ENCODE measurements at places on chromosomes 3 and 15.

- no peak for DNase-seq
Measured at GRCh38 chr15:101710806-101711205, 13.5 kb downstream of the TARS3 start.

DNA sequence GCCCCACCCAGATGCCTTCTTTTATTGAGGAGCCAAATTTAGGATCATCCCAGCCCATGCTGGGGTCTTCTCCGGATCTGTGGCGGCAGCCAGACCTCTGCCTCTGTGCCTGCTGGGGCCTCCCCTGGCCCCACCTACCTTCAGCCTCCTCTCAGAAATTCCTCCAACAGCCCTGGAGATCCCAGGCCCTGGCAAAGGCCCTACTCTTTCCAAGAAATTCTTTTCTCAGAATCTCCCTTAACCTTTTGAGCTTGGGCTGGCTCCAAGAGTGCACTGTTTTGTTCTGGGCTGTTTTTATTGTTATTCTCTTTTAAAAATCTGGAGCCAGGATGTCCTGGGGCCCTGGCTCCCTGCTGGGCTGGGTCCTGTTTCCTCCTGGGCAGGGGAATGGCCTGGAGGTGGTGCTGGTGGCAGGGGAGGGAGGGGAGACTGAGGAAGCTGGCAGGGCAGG is 57.8 kb downstream of the GRIP2 start:
- no peak for DNase-seq

DNA sequence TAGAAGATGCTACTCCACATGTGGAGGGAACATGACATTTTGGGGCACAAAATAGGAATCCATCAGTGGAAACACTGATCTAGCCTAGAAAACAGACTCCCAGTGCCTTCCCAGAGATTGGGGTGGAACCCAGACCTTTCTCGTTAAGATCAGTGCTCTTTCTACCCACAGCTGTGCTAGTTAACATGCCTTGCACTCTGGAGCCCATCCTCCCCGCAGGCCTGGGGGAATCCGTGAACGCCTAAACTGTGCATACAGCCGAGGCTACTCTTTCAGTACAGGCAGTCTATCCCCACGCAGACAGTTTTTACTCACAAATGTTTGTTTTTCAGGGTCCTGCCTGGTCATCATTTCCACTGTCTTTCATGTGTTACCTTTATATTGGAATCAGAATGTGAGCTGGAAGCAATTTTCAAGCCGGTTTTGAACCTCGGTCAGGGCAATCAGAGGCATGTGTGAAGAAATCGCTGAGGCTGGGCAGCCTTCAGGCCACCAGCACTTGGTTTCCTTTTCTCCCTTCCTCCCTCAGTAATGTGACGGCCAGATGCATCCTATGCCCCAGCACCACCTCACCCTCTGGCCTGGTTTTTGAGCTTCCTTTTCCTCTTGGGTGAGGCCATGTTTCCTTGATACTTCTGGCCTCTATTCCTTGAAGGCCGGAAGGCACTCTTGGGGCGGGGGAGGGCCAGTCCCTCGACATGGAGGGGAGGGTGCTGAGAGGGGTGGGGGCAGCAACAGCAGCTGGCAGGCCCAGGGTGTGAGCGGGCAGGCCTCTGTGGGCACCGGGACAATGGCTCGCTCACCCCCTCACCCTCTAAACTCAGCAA is 123.6 kb upstream of the GALNT15 start:
- no peak for DNase-seq

DNA sequence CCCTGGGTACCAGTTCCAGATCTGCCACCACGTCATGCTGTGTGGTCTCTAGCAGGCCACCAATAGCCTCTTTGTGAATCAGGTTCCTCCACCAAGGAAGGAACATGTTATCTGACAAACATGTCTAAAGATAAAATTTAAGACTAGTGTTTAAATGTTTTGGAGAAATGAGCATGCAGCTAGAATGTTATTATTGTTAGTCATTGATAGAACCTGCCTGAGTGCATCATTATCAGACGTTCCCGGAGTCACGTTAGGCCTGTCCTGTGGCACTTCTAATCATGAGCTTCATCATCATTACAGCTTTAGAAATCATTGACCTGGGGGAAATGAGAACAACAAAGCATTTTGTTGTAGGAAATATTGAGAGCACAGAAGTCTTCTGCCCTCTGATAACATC is 58.9 kb upstream of the FURIN start:
- no peak for DNase-seq

- DNase-seq, result no peak
Measured at GRCh38 chr3:127610105-127610504, 11.9 kb downstream of the MCM2 start.

DNA sequence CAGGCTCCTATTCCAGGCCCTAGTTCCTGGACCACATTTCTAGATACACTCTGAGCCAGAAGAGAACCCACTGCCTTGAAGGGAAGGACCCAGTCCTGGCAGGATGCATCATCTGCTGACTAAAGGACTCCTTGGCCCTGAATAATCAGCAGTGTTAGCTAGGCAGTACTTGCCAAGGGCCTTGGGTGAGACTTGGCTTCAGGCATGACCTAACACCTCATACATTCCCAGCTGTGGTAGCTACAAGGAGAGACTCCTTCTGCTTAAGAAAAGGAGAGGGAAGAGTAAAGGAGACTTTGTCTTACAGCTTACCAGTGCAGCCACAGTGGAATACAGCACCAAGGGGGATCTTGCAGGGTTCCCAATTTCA is 26.4 kb downstream of the PEAK1 start:
- DNase-seq, result no peak

- peak; percentile 22 for DNase-seq
Measured at GRCh38 chr3:181103605-181104004, 114.1 kb upstream of the DNAJC19 start.

DNA sequence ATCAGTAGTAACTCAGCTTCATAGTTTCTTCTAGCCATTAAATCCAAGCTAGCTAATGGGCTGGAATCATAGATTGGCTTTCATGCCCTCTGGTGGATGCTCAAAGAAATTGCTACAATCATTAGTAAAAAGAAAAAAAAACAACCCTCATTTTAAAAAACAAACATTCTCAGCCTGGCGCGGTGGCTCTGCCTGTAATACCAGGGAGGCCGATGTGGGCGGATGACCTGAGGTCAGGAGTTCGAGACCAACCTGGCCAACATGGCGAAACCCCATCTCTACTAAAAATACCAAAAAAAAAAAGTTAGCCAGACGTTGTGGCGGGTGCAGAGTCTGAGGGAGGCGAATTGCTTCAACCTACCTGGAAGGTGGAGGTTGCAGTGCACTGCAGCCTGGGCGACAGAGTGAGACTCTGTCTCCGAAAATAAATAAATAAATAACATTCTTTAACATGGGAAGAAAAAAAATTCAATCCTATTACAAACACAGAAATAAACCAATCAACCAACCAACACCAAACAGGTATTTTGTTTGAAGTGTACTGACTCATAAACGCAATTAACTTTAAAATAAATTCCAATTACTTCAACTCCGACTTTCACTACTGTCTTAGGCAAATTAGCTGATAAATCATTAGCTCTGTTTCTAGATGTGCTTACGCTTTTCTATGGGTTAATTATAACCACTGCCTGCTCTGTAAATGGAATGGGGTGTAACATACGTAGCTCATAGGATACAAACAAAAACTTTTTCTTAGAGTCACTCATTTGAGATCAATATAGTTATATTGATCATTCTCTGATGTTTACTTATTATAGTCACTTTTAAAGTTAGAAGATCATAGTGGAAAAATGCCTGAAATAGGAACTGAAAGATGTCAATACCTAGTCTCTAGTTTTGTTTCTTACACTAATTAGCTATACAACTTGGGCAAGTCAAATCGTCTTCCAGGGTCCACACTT is 24.9 kb downstream of the TMEM207 start:
- DNase-seq, result no peak

DNA sequence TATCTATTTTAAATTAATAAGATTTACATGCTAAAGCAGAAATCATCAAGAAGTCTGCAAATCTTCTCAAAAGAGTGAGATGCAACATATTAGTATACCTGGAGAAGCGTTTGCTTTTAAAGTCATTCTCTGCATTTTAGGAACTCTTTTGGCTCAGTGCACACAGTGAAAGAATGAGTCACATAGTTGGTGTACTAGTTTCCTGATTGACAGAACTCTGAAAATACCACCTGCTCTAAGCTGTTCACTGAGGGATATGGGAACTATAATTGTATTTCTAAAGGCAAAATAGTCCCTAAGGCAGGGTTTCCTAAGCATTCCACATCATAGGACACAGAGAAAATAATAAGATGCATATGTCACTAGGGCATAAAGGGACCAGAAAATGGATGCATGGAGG is 838.5 kb downstream of the DIPK2A start:
- DNase-seq, result no peak

DNA sequence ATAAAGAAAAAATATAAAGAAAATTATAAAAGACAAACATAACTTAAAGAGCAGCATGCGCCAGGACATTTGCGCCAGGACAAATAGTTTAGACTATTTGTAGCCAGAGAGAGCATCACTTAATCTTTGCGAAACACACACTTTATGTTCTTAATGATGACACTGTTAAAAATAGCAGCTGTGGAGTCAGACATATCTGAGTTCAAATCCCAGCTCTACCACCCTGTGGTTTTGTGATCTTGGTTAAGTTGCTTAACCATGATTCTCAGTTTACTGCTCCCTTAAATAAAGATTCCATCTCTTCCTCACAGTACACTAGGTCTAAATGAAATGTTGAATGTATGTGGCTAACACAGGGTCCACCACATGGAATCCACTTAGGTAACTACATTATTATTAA is 31.4 kb downstream of the KCNMB2 start:
- DNase-seq, result no peak

- no peak for DNase-seq
Measured at GRCh38 chr3:170081079-170081741, 43.4 kb downstream of the GPR160 start.

DNA sequence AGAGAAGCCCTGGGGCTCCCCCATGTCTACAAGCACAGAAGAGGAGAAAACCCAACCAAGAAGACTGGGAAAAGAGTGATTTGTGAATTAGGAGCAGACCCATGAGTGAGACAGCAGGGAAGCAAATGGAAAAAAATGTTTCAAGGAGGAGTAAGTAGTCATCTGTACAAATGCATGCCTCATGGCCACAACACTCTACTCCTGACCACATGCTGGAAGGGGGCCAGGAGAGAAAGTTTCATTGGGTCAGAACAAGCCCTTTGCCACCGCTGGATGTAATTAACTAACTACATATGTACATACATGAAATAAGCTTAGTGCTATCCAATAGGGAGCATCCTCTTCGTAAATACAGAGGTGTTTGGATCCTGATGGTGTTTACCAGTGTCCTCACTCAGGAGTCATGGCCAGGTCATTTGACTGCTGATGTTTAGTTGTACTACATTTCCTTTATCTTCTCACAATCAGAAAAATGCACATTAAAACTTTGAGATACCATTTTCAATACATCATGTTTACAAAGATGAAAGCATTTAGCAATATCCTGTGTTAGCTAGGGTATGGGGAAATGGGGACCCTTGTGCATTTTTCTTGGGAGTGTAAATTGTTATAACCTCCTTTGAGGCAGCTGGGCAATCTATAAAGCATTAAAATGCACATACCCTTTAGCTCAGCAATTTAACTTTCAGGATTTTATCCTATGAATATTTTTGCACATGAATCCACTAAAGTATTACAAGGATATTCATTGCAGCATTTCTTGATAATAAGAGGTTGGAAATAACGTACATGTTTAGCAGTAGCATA is 27.1 kb downstream of the CLRN1 start:
- DNase-seq, result no peak

DNA sequence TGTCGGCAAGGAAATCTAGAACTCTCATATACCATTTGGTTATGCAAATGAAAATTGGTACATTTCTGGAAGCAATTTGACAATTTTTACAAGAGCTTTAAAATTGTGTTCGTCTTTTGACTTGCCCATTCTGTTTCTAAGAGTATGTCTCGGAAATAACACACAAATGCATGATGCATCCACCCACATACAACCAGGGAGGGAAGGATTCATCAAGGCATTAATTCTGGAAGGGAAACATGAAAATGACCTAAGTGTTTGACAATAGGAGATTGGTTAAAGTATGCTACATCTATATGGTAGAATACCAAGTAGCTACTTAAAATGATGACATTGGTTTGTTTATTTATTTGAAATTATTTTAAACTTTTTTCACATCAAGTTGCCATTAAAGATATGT is 58.6 kb downstream of the PIAS1 start:
- DNase-seq, result no peak

DNA sequence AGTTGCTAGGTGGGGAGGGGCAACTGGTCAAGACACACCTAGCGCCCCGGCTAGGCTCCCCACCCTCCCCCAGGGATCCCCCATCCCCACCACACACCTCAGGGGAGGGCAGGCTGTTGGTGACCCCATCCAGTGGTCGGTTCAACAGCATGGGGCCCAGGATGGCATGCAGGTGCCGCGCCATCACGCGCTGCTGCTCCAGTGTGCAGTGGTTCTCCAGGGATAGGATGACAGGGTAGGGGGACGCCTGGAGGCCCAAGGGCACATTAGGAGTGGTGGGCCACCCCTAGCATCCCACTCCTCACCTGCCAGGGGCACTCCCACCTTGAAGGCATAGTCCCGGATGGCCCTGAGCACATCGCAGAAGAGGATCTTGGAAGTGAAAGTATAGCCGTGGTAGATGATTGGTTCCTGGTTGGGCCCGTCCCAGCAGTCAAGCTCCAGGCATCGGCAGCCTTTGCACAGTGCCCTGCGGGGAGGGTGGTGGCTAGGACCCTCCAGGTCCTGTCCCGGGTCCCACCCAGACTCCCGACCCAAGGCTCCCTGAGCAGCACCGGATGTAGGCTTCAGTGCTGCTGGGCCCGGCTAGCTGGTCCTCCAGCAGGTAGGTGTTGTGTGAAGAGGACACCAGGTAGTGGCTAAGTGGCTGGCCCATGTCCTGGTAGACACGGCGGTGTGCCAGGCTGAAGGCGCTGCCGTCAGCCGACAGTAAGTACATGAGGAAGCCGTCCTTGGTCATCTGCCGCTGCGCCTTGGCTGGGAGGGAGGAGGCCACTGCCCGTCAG is 19.4 kb downstream of the VILL start:
- DNase-seq, result no peak

GRCh38 chr15:42279234-42279723 is 6.0 kb upstream of the TMEM87A start:
- DNase-seq, result no peak

GRCh38 chr3:132315851-132316250 is 1.4 kb upstream of the ACP3 start:
- no peak for DNase-seq

GRCh38 chr3:132090921-132091320 is 56.1 kb upstream of the CPNE4 start:
- no peak for DNase-seq

GRCh38 chr3:23329471-23330105 is 126.5 kb downstream of the UBE2E2 start:
- no peak for DNase-seq

DNA sequence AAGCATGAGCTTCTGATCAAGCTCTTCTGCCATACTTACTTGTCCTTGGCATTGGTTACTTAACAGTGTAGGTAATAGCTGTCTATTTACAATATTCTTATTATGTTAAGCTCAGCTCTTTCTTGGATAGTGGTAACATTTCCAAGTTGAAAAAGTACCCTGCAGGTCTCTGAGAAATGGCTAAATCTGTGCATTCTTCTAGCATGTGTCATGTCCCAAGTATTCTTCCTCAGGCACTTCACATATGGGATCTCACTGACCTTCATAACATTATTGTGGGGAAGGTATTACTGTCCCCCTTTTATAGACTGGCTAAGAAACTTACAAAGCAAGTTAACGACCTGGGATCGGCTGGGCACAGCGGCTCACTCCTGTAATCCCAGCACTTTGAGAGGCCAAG is 236.1 kb downstream of the RORA start:
- no peak for DNase-seq

GRCh38 chr3:179853176-179853575 is 183.6 kb downstream of the PEX5L start:
- no peak for DNase-seq

Data from NK-92 treated with Interleukin-12 subunit alpha and Interleukin-12 subunit beta, amount 100 ng/mL, for 24 hours (cell line).